Activated T-helper 2 cell treated with anti-CD3 and anti-CD28 coated beads, Interferon-gamma antibody, Interleukin-2, Interleukin-4, amounts not matched to agents 10 μg/mL and 5 μg/mL and 100 μg/mL, durations not matched to agents 14 hours and 24 hours and 36 hours (primary cell): ENCODE measurements at places on chromosomes 7 and 10.

DNA sequence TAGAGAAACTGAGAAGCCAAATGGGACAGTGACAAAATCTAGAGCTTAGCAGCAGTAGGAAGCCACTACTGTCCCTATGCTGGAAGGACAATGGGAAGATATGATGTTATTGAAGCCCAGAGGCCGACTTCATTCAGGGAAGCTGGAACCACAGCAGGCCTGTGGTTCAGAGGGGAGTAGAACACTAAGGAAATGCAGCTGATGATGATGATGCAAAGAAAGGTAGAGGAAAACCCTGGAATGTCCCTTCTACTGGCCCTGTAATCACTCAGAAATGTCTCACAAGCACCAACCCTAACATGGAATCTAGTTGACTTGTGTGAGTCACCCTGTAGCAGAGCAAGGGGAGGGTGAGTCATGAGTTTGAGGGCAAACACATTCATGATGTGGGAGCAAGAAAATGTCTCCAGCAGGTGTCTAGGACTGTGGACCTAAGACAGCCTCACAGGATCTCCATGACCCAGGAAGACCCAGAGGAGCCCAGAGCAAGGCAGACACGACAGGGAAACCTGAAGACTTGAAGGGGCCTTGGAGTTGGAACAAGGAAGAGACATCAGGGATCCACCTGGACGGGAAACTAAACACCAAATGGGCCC is 37.0 kb upstream of the LRRC17 start:
- peaks cover 33% of the 10 kb centered on the region for H3K4me1 ChIP-seq
- H3K27me3 ChIP-seq = peaks cover 8% of the 10 kb centered on the region
- no peak overlapping the region for H3K4me3 ChIP-seq
- H3K27ac ChIP-seq = no peak overlapping the region
- DNase-seq = no peak
- no peaks in the 10 kb centered on the region for H3K36me3 ChIP-seq

DNA sequence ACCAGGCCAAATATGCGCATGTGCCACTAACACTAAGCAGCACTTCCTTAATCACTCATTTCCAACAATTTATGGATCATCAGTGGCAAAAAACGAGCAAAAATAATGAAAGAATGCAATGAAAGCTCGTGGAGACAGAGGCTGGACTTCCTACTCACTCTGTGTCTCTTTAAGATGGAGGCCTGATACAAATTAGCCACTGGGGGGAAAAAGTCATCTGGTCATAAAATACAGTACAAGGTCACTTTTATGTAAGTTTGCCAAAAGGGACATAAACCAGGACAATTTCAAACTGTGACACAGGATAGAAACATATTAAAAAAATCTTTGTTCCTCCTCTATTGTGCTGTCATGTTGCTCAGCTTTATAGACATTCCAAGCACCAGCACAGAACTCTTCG is 101.7 kb downstream of the LMBR1 start:
- no peak overlapping the region for H3K27ac ChIP-seq
- no peak for DNase-seq
- no peak overlapping the region for H3K4me3 ChIP-seq
- no peaks in the 10 kb centered on the region for H3K27me3 ChIP-seq

- H3K27me3 ChIP-seq = no peaks in the 10 kb centered on the region
- H3K27ac ChIP-seq = peak overlapping the region; percentile 63
- peaks cover 65% of the 10 kb centered on the region for H3K36me3 ChIP-seq
- H3K4me1 ChIP-seq = peaks cover 26% of the 10 kb centered on the region
- H3K4me3 ChIP-seq = no peak overlapping the region
Measured at GRCh38 chr10:26543567-26544306, 105.6 kb downstream of the APBB1IP start.

GRCh38 chr7:44733708-44734481 is 14.8 kb upstream of the ZMIZ2 start:
- DNase-seq = no peak
- no peak overlapping the region for H3K27ac ChIP-seq
- no peaks in the 10 kb centered on the region for H3K27me3 ChIP-seq
- H3K4me3 ChIP-seq = no peak overlapping the region
- H3K36me3 ChIP-seq = no peaks in the 10 kb centered on the region

- H3K4me1 ChIP-seq = no peaks in the 10 kb centered on the region
- H3K27me3 ChIP-seq = no peaks in the 10 kb centered on the region
- no peak overlapping the region for H3K4me3 ChIP-seq
- no peak for DNase-seq
- no peak overlapping the region for H3K27ac ChIP-seq
Measured at GRCh38 chr10:129609551-129609950, 142.5 kb downstream of the MGMT start.

- DNase-seq = no peak
- no peaks in the 10 kb centered on the region for H3K36me3 ChIP-seq
- no peak overlapping the region for H3K27ac ChIP-seq
- no peak overlapping the region for H3K4me3 ChIP-seq
- no peaks in the 10 kb centered on the region for H3K4me1 ChIP-seq
Measured at GRCh38 chr7:82481499-82482097, 38.0 kb upstream of the CACNA2D1 start.

GRCh38 chr7:115410972-115411686 is 489.2 kb downstream of the MDFIC start:
- H3K36me3 ChIP-seq = no peaks in the 10 kb centered on the region
- DNase-seq = no peak
- no peaks in the 10 kb centered on the region for H3K27me3 ChIP-seq
- no peaks in the 10 kb centered on the region for H3K4me1 ChIP-seq

DNA sequence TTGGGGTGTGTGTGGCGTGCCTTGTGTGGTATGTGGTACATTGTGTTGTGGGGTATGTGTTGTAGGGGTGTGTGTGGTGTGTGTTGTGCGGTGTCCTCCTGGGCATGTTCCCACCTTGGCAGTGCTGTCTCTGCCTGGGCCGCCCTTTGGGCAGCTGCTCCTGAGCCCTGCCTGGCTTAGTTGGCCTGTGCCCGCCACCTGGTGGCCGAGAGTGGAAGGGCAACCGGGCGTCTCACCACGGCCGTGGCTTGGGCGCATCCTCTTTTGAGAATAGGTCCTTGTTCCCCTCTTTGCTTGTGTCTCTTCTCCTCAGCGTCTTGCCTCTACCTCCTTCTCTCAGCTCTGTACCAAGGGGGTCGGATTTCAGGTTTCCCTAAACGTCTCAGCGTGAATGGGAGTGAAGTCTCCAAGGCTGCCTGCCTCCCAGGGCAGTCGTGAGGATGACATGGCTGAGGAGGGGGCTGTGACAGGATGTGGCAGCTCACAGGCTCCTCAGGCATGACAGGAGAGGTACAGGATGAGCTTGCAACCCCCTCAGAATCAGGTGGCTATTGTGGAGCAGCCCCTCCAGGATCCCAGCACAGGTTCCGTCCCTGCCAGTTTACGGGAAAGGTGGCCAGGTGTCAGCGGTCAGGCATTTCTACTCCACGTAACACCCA is 98.4 kb upstream of the PODXL start:
- no peak overlapping the region for H3K4me3 ChIP-seq
- H3K36me3 ChIP-seq = no peaks in the 10 kb centered on the region
- DNase-seq = peak; percentile 66
- H3K27ac ChIP-seq = no peak overlapping the region
- no peaks in the 10 kb centered on the region for H3K4me1 ChIP-seq

- peaks cover 58% of the 10 kb centered on the region for H3K27me3 ChIP-seq
- H3K27ac ChIP-seq = no peak overlapping the region
Measured at GRCh38 chr10:113381416-113381815, 171.4 kb upstream of the HABP2 start.

GRCh38 chr7:132941428-132941827 is 140.5 kb downstream of the CHCHD3 start:
- no peak for DNase-seq
- H3K4me3 ChIP-seq = no peak overlapping the region
- H3K27ac ChIP-seq = no peak overlapping the region

DNA sequence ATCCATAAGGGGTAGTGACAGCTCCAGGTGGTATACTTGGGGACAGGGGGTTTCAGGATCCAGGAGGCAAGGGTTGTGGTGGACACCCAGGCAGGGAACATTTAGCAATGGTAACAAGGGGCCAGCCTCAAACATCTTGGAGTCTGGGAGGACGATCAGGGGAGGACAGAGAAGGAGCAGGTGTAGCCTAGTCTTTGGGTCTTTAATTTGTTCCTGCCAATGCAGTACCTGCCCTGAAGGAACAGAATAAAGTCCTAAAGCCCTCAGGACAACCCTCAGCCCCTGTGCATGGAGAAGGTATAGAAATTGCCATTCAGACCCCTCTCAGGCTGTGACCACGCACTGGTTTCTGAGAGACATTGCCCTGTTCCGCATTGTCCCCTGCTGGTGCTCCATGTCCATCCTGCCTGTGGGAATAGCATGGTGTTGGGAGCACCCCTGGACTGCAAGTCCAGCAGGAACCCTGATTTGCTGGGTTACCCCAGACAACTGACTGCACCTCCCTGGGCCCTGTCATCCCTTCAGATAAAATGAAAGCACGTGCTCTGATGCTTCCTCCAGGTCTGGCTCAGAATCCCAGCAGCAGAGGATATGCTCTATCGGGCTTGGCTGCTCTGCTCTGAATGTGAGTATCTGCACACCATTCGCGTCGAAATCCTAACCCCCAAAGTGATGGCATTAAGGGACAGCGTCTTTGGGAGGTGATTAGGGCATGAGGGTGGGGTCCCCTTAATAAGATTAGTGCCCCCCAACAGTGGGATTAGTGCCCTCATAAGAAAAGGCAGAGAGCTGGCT is 24.2 kb downstream of the DDC start:
- H3K27ac ChIP-seq = no peak overlapping the region
- no peak overlapping the region for H3K4me3 ChIP-seq
- no peaks in the 10 kb centered on the region for H3K27me3 ChIP-seq
- H3K36me3 ChIP-seq = no peaks in the 10 kb centered on the region
- no peaks in the 10 kb centered on the region for H3K4me1 ChIP-seq
- no peak for DNase-seq

DNA sequence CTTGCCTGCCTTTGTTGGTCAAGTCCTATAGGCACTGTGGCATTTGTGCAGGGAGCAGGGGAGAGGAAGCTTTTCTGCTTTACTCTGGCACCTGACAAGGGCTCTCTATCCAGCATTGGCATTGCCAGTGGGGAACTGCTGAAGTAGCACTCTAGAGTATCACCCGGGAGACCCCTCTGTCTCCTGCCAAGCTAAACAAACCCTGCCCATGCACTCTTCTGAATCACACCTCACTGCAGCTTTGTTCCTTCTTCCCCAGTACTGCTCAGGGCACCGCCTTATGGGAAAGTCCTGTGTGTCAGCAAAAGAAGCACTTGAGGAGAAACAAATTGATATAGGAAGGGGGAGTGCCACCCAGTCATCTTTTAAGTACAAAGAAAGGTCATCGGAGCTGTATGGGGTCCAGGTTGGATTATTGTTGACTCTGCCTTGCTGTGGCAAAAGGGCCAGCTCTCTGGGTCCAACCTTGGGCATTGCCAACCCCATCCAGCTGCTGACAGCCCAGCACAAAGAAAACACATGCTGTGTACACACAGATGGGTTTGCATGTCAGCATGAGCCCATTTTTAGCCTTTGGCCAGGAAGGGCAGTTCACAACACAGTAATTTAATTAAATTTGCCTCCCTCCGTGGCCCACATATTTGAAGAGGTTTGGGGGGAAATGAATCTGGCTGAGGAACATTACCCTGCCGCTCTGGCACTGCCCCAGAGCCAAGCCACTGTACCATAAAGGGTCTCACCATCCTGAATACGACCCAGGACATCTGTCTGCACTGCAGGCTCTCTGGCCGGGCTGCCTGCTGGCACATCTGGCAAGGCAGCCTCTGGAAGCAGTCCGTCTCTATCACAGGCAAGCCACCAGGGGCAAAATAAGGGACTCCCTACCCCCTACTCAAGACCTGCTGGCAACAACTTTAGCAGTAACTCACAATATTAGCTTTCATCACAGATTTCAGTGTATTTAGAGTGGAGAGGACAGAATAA is 13.1 kb downstream of the LRRC4 start:
- DNase-seq = no peak
- H3K27me3 ChIP-seq = no peaks in the 10 kb centered on the region
- H3K36me3 ChIP-seq = peaks cover 10% of the 10 kb centered on the region
- no peak overlapping the region for H3K4me3 ChIP-seq
- peaks cover 8% of the 10 kb centered on the region for H3K4me1 ChIP-seq
- H3K27ac ChIP-seq = no peak overlapping the region

DNA sequence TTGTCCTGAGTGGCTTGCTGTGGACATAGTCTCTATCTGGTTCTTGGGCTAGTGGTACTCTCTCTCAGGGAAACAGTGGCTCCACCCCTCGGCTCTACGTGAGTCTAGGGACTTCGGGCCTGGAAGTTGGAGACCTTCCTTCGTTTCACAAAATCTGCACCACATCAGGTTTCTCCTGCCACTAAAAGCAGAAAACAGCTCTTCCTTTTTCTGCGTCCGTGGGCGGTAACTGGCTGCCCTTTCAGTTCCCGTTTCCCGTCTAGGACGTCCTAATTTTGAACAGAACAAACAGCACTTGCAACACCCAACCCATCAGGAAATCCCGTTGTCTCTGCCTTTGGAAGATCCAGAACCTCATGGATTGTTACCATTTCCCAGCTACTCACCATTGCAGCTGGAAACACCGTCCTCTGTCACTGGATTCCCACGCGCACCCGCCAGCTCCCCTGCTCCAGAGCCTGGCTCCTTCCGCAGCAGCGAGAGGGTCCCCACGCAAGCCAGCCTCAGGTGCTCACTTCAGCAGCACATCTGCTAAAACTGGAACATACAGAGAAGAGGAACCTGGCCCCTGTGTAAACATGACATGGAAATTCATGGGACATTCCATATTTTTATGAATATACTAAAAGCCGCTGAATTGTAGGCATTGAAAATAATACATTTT is 311.4 kb upstream of the AKR1E2 start:
- peaks cover 7% of the 10 kb centered on the region for H3K4me1 ChIP-seq
- DNase-seq = no peak
- H3K27ac ChIP-seq = no peak overlapping the region
- peaks cover 24% of the 10 kb centered on the region for H3K27me3 ChIP-seq
- H3K4me3 ChIP-seq = no peak overlapping the region
